ENCODE measurements at places on chromosomes 4 and X. TPM values are rescaled to one million over a fixed set of nuclear protein-coding genes. Genes with fewer than 3 reads are reported as not detected.

- no peak for DNase-seq
Observed at GRCh38 chr4:146567396-146567795, 45.7 kb upstream of the SLC10A7 start.

DNA sequence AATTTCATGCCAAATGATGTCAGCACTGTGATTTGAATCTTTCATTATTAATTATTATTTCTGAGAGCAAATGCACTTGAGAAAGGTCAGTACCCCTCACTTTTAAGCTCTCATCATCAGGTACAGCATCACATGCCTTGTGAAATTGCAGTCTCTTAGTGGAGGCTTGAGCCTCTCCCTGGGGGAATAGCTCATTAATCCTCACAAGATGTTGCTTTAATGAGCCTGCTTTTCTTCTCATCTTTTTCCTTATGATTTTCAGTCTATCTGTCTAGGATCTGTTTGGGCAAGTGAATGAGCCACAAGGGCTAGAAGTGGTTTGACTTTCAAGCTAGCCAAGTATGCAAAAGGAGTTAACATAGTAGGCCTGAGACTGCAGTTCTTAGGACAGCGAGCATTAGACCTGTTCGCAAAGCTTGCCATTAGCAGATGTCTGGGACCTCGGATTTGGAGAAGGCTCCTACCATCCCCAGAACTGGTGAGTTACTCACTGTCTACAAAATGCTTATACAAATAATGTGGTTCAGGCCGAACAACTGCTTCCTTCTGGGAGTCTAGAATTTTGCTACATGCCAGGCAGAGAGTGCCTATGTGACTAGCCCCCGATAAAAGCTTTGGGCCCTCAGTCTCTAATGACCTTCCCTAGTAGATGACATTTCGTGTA lies 174.5 kb downstream of the IL15 start:
- DNase-seq, result no peak

GRCh38 chrX:129846716-129847115 lies 3.0 kb upstream of the ZDHHC9 start:
- DNase-seq, result no peak

DNA sequence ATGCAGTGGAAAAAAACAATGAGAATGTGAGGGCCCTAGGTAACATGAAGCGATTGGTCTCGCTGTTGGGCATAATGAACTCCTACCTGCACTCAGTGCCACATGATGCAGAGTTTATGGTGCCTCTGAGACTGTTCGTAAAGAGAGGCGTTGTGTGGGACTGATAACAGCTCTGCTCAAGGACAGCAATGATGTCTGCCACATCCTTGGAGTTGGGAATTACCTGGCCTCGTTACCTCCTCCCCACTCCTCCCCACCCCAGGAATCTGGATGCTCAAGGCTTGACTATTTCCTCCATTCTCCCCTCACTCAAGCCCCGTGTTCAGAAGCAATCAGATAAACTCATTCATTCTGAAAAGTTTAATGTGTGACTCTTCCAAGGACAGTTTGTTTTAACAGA lies 148.0 kb upstream of the JADE1 start:
- DNase-seq, result no peak

DNA sequence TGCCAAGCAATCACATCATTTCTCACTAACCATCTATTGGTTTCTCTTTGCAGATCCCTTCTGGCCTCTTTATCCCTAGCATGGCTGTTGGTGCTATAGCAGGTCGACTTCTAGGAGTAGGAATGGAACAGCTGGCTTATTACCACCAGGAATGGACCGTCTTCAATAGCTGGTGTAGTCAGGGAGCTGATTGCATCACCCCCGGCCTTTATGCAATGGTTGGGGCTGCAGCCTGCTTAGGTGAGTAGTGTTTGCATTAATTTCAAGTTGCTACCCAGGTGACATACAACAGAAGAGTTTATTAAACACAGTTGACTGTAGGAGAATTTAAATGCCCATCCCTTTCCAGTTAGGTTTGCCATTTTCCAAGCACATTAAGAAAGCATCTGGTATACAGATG lies 112.2 kb downstream of the AKAP4 start:
- no peak for DNase-seq

- no peak for DNase-seq
Observed at GRCh38 chr4:73676861-73677323, 56.7 kb upstream of the RASSF6 start.

DNA sequence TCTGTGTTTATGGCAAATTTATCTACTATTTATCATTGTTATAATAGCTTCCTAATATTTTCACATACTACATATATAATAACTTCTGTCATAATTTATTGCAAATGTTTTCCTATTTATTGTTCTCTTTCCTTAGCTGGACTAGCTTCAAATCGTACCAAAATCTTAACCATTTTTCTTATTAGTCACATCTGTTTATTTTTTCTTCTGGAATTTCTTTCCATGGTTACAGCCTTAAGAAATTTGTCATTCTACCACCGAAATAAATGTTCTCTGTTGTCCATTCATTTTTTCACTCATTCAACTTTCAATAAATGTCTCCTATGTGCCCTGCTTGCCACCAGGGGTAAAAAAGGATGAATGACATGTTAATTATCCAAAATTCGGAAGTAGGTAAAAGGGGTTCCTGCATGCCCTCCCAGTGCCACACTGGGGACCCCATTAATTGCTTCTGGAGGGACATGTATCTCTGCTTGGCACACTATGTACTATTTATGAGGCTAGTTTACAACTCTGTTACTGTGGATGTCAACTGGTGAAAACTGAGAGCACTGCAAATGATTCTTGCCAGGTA lies 182.1 kb downstream of the SH3KBP1 start:
- DNase-seq, result no peak

DNA sequence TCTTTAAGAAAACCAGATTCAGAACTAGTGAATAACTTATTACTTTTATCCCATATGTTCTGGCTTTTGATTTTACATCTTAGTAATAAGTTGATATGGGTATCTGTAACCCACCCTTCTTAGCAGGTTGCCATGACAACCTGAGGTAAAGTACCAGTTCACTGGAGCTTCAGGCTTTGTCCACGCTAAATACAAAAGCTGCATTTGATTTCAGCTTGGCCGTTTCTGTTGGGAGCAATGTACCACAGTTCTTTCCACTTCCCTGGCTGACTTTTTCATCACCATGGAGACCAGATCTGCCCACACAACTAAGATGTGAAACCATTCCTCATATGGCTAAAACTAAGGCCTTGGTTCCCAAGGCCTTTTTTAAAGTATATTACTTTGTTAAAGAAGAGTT lies 26.1 kb downstream of the KLHL34 start:
- DNase-seq, result no peak

- DNase-seq, result no peak
Observed at GRCh38 chr4:87720094-87720691, 70.1 kb downstream of the DMP1 start.

DNA sequence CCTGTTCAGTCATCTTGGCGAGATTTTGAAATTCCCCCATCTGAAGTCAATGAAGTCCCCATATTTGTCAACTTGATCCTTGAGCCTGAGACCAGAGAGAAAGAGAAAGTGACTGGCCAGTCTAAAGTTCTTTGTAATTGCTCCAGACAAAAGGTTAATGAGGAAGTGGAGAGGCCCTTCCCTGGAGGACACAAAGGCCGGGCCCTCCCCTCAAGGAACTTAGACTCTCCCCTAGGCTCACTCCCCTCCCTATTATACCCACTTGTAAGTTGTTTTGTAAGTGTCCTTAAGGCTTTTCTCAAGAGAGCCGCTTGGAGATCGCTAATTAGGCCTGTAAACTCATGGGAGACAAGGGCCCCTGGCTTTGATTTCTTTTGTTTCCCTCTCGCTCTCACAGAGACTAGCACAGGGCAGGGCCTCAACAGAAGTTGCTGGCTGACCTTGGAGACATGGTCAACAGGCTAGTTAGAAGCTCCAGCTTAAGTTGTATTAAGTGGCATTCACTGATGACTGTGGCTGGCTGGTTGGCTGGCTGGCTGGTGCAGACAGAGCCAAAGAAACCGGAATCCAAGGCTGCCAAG lies 20.3 kb upstream of the GPC4 start:
- DNase-seq, result no peak

- DNase-seq, result no peak
Observed at GRCh38 chr4:52420330-52420729, 238.8 kb downstream of the USP46 start.

GRCh38 chr4:140661550-140661949 lies 92.8 kb upstream of the UCP1 start:
- no peak for DNase-seq

- no peak for DNase-seq
Observed at GRCh38 chr4:173014113-173014558, 154.5 kb upstream of the GALNT7 start.

DNA sequence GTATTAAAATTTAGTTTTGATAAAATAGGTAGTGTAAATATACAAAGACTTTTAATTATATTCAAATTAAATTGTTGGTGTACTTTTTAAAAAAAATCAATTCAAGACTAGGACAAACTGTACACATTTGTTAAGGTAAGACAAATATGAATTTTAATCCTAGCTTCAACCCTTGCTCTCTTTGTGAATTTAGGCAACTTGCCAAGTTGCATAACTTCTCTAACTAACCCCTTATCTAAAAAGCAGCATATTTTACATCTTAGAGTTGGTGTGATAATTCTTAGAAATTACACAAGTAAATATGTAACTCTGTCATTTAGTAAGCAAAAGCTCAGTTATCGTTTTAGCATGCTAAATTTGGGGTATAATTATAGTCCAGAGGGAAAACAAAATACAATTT lies 78.1 kb upstream of the FSTL5 start:
- no peak for DNase-seq

DNA sequence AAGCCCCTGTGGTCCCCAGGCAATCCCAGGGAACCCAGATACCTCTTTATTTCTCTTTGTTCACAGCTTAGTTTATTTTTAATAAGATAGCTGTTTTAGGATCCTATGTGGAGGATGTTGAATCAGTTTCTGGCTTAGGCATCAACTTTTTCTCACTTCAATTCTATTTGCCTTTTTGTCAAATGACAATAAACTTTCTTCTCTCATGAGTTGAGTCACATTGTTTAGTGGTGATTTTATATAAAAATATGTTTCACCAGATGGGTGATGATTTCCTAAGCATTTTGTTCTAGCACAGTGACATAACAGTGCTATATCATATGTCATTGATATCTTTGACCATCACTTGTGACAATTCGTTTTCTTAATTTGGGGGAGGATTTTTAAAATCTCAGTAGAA lies 198.1 kb upstream of the PUDP start:
- no peak for DNase-seq

DNA sequence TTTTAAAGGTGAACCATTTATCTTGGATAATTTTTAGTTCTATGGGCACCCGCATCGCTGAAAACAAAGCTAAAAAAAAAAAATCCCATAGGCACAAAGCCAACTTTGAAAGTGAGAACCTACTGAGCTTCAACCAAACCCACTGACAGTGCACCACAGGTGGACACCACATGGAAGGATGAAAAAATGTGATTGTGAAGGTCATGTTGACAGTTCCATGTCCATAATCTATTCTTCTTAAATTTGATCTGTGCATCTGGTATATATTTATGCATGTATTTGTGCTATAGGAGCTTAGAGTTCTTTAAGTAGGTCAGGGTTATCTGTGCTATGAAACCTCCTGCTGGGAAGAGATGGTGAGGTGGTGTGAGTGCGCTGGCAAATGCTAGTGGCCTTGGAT lies 374.3 kb downstream of the SPRY1 start:
- DNase-seq, result no peak

- DNase-seq, result no peak
Observed at GRCh38 chr4:55136634-55137033, 11.2 kb upstream of the KDR start.

DNA sequence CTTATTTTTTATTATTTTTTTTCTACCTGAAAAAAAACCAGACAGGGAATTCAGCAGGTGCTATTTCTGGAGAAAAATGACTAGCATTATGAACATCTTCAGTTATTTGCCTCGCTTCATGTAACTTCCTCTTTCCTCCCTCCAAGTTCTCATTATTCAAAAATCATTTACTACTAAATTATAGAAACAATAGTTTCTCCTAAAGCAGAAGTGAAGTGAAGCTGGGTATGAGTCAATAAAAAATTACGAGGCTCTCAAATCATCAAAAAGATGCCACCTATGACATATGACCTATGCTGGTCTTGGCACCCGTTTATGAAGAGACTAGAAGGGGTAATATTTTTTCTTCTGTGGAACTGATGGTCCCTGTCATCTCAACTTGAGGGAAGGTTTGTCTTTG lies 145.0 kb upstream of the AADAT start:
- no peak for DNase-seq

- no peak for DNase-seq
Observed at GRCh38 chrX:34658326-34658725, 1.2 kb upstream of the TMEM47 start.

GRCh38 chr4:15149234-15149838 lies 147.1 kb downstream of the CPEB2 start:
- no peak for DNase-seq

DNA sequence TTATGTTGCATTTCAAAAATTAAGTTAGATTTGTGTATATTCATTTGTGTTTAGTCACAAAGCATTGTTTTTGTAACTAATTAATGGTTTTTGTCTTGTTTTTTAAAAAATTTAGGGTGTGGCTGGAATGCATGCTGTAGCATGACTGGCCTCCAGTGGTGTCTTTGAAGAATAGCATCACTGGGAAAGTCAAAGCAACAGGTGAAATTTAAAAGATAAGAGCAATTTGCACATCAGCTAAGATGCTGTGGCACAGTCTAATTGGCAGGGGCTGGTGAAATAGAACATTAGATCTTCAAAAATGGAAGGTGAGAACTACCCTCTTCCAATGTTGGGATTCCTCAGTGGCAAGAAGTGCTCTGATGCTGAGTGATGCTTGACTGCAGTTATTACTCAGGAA lies 45.3 kb downstream of the ANK2 start:
- DNase-seq, result no peak

DNA sequence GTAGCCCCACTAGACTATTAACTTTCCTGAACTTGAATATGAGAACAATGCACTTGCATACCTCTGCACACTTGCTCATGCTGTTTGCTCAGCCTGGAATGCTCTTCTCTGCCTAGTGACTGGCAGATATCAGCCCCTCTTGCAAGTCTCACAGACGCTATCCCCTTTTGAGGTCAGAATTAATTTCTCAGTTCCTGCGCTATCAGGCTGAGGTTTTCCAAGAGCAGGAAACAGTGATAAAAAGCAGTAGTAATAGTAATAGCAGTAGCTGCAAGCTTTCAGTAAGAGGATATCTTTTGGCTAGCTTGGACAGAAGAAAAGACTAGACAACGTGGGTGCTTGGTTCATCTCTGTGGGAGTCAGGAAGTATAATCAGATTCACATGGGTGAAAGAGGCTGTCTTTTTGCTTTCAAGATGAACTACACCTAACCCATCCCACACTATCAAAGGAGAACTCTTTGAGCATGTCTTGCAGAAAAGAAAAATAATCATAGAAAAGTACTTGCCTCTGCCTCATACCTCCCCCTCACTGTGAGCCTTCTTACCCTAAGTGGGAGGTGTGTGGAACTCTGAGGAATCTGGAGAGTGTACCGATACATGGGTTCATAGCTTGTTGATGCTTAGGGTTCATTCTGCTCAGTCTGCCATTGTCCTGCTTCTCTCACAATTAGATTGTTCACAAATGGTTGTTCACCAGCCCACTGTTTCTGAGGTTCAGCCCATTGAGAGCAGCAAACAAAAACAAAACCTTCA lies 11.3 kb upstream of the DRP2 start:
- no peak for DNase-seq

The EVC gene
- 4.7 TPM for total RNA-seq

The RNF175 gene
- total RNA-seq, result not detected

The EGF gene
- total RNA-seq, result 9.1 TPM

The TMEM154 gene
- total RNA-seq, result 0.38 TPM

The HAND2 gene
- total RNA-seq, result 4.9 TPM

The CXXC4 gene
- 5.0 TPM for total RNA-seq

The TMSB15C gene
- 3.2 TPM for total RNA-seq

The CXorf65 gene
- not detected for total RNA-seq

The TEX13A gene
- total RNA-seq, result not detected

The MAGEA1 gene
- not detected for total RNA-seq

The PAK3 gene
- 8.3 TPM for total RNA-seq

The MAGED4 gene
- 0.76 TPM for total RNA-seq
